Activated T-helper 1 cell treated with anti-CD3 and anti-CD28 coated beads, Interleukin-2, amount 50 U/mL, for 16 hours (primary cell): ENCODE measurements at places on chromosomes 1 and 21.

DNA sequence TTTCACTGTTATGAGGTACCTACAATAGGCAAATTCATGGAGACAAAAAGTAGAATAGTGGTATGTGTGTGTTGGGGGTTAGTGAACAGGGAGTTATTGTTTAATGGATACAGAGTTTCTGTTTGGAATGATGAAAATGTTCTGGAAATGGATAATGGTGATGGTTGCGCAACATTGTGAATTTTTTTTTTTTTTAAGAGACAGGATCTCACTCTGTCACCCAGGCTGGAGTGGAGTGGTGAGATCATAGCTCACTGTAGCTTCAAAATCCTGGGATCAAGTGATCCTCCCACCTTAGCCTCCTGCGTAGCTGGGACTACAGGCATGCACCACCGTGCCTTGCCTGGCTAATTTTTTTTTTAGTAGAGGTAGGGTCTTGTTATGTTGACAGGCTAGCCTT lies 34.5 kb upstream of the TRABD2B start:
- no peak for DNase-seq

- DNase-seq: no peak
These were observed 447.2 kb downstream of the MATN1 start for GRCh38 chr1:30275926-30276764.

DNA sequence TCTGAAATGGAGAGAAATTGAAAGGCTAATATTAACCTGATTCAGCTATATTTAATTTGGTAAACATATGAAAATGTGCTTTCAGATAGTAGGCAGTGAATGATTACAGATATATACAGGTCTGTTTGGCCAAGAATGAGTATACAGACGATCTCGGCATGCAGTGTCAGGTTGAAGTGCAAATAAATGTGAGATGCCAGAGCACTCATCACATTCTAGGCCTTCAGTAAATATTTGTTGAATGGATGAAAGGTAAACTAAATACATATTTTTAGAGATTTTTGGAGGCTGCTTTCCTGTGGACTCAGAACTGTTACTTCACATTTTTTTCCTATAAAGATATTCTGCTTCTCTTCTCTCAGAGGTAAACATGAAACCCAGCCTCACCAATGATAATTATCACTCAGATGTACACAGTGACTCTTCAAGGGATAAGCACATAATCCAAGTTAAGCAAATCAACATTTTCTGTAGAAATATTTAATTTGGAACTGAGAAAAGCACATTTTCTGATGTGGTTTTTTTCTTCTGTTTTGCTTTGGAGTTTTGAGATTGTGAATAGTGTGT lies 702.9 kb downstream of the BRINP3 start:
- DNase-seq: no peak

DNA sequence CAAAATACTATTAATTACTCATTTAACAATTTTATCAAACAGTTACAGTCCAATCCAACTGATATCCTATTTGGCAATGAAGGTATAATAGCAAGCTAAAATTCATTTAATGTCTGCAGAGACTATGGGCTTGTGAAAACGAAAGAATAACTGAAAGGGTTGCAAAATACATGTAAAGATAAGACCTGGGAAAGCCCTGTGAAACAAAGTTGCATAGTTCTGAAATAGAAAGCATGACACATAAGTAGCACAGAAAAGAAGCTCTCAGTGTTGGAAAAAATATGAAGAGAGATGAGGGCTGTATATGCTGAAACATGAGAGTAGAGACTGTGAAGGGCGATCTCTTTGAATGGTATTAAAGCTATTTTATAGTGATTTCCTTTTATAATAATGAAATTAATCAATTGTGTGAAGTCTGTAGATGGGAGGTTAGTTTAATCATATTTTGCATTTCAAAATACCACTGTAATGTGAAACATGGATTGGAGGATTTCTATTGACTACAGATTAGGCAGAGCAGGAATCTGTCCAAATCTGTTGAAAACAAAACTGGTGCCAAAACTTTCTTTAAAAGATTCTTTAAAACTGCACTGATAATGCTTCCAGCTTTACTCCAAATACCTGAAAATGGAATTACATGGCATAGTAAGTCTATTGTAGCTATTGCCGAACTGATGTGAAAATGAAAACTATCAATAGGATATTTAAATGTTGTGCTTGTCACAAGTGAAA lies 1518.9 kb upstream of the B3GALT2 start:
- DNase-seq: no peak

GRCh38 chr1:58813361-58813760 lies 29.5 kb upstream of the JUN start:
- no peak for DNase-seq

GRCh38 chr21:17118638-17119384 lies 394.0 kb upstream of the CXADR start:
- no peak for DNase-seq

DNA sequence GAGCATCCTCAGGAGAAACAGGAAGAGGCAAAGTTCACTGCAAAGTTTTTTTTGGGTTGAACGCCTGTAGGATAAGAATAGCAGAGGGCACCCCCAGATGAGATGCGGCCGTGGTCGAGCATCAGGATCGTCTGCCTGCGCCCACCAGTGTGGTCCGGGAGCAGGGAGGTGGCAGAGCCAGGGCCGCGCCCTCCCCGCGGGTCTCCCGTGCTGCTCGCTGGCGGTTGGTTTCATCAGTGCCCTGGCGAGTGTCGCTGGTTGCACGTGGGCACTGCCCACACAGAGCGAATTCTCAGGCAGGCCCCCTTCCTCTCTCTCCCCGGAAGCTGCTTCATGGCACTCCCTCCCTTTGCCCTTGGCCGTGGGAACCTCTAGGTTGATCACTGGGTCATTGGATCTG lies 120.0 kb downstream of the PCBP3 start:
- DNase-seq: no peak

GRCh38 chr1:170114906-170115305 lies 30.9 kb upstream of the NTMT2 start:
- DNase-seq: no peak

GRCh38 chr1:37156646-37157045 lies 122.3 kb upstream of the GRIK3 start:
- no peak for DNase-seq

GRCh38 chr1:48216313-48216712 lies 6.2 kb upstream of the SLC5A9 start:
- no peak for DNase-seq

DNA sequence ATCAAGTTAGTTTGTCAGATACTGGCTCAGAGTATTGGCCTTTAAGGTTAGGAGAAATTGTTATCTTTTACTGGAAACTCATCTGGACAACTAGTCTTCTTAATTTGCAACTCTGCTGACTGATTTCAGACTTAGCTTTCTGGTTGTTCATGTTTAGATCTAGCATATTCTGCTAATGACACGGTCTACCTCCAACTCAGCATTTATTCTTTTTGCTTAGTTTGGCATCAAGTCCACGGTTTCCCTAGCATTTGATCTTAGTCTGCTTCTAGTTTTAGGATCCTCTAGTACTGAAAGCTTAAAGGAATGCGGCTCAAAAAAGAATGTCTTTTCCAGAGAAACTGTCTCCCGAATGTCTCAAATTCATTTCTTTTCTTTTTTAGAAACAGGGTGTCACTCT lies 75.6 kb upstream of the SLFNL1 start:
- no peak for DNase-seq

GRCh38 chr1:2856066-2856390 lies 54.5 kb upstream of the TTC34 start:
- DNase-seq: no peak

GRCh38 chr1:223177681-223178080 lies 34.6 kb upstream of the TLR5 start:
- DNase-seq: no peak

DNA sequence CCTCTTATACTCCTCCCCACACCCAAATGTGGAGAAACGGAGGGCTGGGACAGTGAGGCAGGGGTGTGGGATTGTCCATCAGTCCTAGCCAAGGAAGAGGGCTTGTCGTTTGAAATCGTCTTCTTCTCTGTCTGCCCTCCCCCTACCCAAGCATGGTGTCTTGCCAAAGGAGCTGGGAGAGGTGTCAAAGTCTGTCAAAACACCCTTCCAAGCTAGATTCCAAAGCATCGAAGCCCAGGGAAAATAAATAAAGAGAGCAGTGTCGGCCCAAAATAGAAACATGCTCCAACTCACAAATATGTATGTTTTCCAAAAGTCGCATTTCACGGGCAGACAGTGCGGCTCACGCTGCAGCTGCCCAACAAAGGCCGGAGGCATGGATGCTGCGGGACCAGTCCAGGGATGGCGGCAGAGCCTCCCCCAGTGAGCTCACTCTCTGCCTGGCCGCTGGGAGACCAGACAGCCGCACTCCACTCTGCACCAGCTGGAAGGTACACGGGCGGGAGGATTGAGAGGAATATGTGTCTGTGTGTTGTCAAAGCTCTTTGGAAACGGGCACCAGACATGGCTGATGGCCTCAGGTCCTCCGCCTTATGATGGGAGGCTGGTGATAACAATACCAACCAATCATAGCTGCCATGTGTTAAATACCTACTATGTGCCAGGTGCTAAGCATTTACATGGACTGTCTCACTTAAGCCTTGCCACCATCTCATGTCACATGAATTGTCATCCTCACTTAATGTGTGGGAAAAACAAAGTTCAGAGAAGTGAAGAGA lies 3.9 kb downstream of the DISP3 start:
- no peak for DNase-seq

DNA sequence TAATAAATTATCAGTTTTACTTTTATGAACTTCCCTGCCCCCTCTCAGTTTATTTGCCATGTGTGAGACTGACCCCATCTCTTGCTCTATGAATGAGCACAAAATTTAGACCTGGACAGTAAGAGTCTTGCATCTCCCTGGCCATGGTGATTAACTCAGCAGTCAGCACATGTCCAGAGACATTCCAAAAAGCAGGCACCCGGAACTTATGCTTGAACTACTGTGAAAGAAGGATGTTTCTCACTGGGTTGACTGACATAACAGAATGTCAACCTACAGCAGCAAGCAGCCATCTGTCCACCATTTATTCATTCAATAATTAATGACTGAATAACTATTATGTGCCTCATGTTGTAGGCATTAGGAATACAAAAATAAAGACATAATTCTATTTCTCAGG lies 11.3 kb upstream of the SEC16B start:
- no peak for DNase-seq

DNA sequence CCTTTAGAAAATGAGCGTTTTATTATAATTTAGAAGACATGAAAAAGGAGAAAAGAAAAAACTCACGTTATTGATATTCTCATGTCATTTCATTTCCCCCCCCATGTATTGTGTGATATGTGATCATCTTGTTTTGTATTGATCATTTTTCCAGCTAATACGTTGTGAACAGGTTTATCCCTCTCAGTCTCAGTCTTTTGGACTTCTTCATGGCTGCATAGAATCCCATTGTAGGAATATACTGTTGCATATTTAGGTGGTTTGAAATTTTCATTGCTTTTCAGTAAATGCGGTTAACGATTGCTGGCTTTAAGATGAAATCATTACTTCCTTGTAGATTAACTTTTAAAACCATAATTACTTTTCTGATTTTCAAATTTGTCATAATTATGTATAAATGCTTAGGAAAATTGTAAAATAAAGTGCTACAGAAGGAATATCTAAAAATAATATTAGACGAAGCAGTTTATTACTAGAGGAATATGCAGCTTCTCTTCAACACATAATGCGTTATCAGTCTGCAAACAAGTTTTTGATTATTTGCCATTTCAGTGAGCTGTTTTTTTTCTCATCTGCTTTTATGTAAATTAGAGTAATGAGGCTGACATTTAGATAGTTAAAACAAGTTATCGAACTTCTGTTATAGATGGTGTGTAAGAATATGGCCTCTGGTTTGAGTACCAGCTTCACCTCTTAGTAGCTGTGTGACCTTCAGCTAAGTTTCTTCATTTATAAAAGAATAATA lies 1.8 kb downstream of the SON start:
- DNase-seq: no peak

DNA sequence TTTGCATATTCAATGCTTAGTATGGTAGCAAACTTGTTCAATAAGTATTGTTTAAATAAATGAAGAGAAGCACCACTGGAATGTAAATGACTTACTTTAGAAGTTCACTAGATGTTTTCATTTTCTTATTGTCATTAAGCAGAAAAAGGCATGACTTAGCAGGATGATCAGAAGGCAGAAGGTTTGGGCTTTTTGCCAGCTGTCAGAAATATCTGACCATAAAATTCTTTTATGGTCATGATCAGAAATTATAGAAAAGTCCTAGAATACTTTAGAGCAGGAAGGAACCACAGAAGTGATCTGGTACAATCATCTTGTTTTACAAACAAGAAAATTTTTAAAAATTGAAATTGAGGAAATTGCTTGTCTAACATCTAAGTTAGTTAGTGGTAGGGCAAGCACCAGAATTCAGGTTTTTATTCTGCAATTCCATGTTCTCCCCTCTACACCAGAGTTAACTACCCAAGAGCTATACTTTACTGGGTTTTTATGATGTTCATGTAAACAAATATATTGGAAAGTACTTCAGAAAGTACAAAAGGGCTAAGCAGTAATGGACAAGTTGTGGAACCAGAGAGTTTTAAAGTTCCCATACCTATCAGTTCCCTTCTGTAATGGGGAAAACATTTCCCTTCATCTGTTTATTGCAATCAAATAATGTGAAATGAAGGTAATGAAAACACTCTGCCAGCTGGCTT lies 10.1 kb downstream of the FMO5 start:
- DNase-seq: no peak

DNA sequence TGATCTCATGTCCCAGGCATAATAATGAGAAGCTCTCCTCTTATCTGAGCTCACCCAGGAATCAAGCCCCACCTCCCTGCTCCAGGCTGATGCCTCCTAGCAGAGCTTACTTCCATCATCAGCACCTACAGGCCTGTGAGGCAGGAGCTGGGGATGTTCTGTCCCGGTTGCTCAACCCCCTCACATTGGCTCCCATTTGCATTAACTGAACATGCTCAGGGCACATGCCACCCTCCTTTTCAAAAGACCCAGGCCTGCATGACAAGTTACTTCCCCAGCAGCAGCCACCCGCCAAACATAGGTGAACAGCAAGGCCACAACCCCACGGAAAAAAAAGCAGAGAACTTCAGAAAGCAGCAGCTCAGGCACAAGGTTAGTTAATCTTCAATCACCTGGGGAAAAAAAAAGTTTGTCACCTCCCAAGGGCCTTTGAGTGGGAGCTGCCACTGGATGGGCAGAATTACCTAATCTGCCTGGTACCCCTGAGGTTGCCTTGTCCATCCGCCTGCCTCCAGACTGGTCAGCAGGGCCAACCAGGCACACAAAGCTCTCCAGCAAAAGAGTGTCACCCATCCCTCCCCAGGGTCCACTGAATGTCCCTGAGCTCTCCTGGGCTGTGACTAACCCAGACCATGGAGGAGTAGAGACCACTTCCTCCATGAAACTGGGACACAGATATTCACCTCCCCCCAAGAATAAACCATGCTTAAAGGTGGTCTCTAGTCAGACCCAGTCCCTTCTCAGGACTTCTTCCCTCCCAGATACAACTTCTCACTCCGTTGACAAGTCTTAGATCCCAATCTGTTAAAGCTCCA lies 4.4 kb downstream of the KCNN3 start:
- DNase-seq: no peak
